IPS-NIHi11 (cell line): ENCODE measurements at places on chromosomes 1 and 21.

DNA sequence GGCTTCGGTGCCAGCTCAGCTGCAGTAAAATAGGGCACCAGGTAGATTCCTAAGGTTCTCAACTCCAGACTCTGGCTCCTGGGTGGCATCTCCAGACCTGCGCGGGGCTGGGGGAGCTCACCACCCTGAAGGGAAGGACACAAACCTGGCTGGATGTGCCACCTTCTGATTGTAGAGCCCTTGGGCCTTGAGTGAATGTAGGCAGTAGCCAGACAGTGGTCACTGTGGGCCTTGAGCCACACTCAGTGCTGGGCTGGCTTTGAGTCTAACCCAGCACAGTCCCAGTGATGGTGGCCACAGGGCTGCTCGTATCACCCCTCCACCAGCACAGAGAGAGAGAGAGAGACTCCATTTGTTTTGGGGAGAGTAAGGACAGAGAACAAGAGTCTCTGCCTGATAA lies 38.0 kb upstream of the SH3GLB1 start:
- DNase-seq, result no peak

- peak; percentile 85 for DNase-seq
Observed at GRCh38 chr21:32096411-32096810, 182.4 kb downstream of the MIS18A start.

GRCh38 chr1:154347961-154348360 lies 22.6 kb downstream of the ATP8B2 start:
- DNase-seq, result no peak

- DNase-seq, result no peak
Observed at GRCh38 chr1:221837896-221838295, 96.0 kb upstream of the DUSP10 start.
